CD8-positive, alpha-beta memory T cell (primary cell): ENCODE measurements at places on chromosomes 4 and X. TPM values are rescaled to one million over a fixed set of nuclear protein-coding genes. Genes with fewer than 3 reads are reported as not detected.

Gene GLRB
- total RNA-seq: not detected

DNA sequence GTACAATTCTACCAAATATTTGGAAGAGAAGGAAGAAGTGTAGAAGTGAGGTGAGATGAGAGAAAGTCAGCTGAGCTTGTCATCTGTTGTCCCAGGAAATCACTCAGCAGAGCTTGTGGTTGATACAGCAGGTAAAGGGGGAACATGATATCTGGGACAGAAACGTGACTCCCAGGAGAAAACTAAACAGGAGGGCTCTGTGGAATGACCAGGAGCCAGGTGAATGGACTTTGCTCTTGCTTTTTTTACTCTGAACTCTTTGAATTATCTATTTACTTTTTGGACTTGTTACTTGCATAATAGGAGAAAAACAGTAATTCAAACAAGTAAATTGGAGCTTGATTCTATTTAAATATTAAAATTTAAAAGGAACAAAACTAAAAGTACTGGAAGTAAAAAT lies 555.6 kb upstream of the FRG1 start:
- DNase-seq: no peak

- no peak for DNase-seq
Observed at GRCh38 chrX:87063642-87064041, 454.0 kb upstream of the KLHL4 start.

Gene GPRASP1
- 4.2 TPM for total RNA-seq

DNA sequence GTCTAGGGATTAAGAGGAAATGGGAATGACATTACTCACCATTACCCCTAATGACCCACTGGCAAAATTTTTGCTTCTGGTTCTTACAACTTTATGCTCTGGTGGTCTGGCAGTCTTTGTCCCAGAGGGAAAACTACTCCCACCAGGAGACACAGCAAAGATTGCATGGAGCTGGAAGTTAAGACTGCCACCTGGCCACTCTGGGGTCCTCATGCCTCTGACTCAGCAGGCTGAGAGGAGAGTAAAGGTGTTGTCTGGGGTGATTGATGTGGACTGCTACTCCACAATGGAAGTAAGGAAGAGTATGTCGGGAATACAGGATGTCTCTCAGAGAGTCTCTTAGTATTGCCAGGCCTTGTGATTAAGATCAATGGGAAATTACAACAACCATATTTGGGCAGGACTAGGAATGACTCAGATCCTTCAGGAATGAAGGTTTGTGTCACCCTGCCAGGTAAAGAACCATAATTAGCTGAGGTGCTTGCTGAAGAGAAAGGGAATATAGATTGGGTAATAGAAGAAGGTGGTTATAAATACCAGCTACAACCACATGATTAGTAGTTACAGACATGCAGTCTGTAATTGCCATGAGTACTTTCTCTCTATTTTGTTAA lies 215.5 kb downstream of the GPAT3 start:
- DNase-seq: no peak

Gene UGT2B17
- not detected for total RNA-seq

GRCh38 chr4:122826553-122827257 lies at the start of gene FGF2:
Gene FGF2, plus strand, starts transcription at chr4:122826831. Its CDS starts 344 bp downstream, at chr4:122827175.
- DNase-seq: no peak

Gene PPP4R3C
- not detected for total RNA-seq

DNA sequence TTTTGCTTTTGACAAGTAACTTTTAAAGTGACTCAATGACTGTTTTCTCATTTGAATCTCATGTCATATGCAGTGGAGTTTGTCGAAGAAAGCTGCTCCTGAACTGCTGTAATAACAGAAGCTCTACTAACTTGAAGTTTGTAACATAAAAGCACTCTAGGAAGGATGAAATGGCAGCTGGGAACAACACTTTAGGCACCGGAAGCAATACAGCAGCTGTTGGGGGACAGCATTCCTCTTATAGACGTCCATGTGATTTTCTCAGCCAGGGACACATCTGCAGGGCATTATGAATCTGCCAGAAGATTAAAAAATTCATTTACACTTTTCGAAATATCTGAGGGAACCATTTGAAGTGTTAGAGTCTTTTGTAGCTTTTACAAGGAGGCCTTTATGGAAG lies 1035.8 kb downstream of the ADGRL3 start:
- no peak for DNase-seq

- no peak for DNase-seq
Observed at GRCh38 chr4:89836897-89837384, at the start of gene SNCA. Gene SNCA, minus strand, starts transcription at chr4:89837161. Its CDS starts 1,494 bp downstream, at chr4:89835667.

DNA sequence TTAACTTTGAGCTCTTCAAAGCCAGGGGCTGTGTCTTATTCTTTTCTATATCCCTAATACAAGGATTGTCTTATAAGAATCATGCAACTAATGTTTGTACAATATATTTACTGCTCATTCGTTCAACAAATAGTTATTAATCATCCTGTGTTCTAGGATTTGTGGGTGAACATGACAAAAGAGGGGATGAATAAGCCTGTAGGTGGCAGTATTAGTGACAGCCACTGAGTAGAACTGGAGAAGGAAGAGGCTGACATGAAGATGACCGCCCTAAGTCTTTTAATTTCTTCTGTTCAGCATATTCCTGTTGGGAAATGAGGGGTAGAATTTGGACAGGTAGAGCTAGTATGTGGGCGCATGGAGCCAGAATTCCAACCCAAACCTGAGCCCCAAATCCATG lies 11.9 kb upstream of the LINC00632 start:
- no peak for DNase-seq

Gene DCAF8L2
- total RNA-seq: not detected

Gene LDOC1
- total RNA-seq: 0.88 TPM

Gene RBM3
- total RNA-seq: 245 TPM

Gene AKAP14
- total RNA-seq: not detected

- DNase-seq: peak; percentile 76
Observed at GRCh38 chr4:1010395-1011021, 918 bp upstream of the FGFRL1 start.

Gene PCDH19
- total RNA-seq: not detected

- DNase-seq: no peak
Observed at GRCh38 chr4:158162631-158163030, 10.2 kb downstream of the GASK1B start.

Gene TLR3
- total RNA-seq: 0.33 TPM

DNA sequence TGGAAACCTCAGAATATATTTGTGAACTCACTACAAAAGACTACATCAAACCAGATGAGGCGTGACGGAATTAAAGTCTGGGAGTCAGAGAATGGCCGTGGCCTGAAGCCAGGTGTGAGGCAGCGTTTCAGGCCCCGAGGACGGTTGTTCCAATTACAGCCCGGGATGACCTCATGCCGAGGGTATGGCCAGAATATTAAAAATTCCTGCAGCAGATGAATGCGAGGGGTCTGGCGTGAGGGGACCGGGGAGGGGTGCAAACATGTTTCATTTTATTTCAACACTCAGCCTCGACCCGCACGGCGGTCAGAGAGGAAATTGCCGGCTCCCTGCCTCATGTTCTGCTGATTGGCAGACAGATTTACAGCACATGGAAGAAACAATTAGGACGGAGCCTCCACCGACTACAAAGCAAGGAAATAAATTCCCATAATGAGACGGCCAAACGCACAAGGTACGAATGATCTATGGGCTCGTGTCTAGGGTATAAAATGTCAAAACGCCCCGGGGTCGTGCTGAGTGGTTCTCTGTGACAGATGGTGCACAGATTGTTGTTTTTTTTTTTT lies 289.7 kb downstream of the SHOX start:
- DNase-seq: no peak

Gene QRFPR
- not detected for total RNA-seq

- DNase-seq: no peak
Observed at GRCh38 chrX:78603908-78604307, 55.2 kb downstream of the RTL3 start.

Gene MAGEA2B
- total RNA-seq: not detected

DNA sequence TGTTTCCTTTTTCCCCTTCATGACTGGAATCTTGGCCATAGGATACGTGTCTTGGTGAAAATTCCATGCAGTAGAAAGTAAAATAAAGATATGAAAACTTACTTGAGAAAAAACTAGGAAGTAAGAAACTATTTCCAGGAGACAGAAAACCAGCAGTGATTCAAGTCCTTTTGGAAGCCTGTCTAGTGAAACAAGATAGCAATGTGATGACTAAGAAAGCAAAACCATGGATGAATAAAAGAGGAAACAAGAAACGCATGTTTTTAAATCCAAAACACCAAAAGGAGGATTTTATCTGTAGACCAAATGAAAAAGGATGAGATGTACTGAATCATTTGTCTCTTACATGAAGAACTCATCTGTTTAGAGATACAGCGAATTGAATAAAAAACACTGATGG lies 1430.0 kb downstream of the ARAP2 start:
- no peak for DNase-seq

DNA sequence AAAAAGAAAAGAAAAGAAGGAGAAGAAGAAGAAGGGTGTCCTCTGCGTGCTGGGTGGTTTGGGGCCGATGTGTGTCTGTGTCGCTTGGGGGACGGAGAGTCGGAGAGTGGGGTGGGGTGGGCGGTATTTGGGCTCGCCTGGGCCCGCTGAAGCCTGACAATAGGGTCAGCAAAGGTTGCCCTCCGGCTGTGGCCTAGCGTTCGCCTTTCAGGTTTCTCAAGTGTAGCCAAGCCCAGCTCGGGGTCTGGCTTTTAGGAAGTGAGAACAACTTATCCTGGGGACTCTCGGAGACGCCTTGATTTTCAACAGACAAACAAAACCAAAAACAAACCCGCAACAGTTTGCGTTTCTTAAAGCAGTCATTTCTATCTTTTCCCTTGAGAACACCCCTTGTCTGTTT lies 4.1 kb upstream of the SOX3 start:
- DNase-seq: no peak

Gene FABP2
- total RNA-seq: not detected

DNA sequence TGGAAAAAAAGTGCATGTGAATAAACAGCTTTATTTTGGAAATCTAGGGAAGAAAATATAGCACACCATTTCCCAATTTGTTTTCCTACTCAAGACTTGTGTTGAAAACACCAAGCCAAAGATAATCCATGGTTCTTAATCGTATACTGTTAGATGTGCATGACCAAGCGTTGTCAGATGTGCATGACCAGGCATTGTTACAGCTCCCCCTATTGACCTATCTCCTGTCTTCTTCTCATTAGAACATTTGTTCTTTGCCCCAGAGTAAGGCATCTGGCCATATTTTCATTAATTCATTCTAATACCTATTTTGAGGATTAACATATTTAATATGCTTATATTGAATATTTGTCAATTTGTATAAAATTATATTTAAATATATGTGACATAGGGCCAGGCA lies 14.4 kb upstream of the VCX start:
- DNase-seq: no peak

- DNase-seq: no peak
Observed at GRCh38 chr4:163566257-163566796, 71.8 kb downstream of the TMA16 start.

- DNase-seq: no peak
Observed at GRCh38 chr4:73589887-73590801, 30.1 kb downstream of the RASSF6 start.

Gene SPOCK3
- total RNA-seq: not detected

Gene GSX2
- total RNA-seq: not detected
